ENCODE measurements at places on chromosomes 6 and 20. TPM values are rescaled to one million over a fixed set of nuclear protein-coding genes. Genes with fewer than 3 reads are reported as not detected.

DNA sequence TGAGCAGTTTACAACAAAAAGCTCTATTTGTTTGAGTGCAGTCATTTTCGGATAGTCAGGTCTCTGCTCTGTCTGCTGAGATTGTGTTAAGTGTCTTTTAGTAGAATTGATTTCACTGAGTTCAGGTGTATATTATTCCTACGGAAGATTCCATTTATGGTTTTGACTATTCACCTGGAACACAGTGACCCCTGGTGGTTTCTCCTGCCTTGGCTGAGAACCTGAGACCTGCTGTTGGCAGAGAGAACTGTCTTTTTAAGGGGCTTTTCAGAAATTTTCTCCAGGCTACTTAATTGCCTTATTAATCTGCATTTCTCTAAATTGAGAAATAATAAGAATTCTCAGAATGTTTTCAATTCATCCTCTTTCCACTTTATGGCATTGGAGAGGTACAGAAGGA, 508.0 kb downstream of the TBC1D32 start:
- no peak overlapping the region for H3K27ac ChIP-seq
- H3K36me3 ChIP-seq, result no peaks in the 10 kb centered on the region
- no peaks in the 10 kb centered on the region for H3K4me1 ChIP-seq
- H3K27me3 ChIP-seq, result no peaks in the 10 kb centered on the region
- no peak for DNase-seq

DNA sequence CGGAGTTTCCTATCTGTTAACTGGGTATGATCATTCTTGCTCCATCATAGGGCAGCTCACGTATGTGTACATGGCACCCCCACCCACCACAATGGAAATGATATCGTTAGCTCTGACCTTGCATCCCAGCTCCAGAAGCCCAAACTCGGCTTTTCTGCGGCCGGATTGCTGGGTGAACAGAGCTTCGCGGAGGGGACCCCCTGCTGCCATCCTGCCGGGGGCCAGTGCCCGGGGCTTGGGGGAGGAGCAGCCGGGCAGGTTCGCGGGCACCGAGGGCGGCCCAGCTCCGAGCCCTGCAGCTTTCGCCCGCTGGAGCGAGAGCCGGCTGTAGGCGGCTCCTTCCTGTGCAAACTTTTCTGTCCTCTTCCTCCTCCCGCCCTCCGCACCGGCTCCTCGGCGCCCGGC, 24.9 kb upstream of the FUCA2 start:
- peaks cover 2% of the 10 kb centered on the region for H3K4me1 ChIP-seq
- no peaks in the 10 kb centered on the region for H3K27me3 ChIP-seq
- DNase-seq, result peak; percentile 28
- H3K4me3 ChIP-seq, result peak overlapping the region; percentile 38

GRCh38 chr6:26158581-26159356, 71.5 kb downstream of the HFE start:
- H3K4me3 ChIP-seq, result peak overlapping the region; percentile 69
- H3K4me1 ChIP-seq, result no peaks in the 10 kb centered on the region
- H3K27me3 ChIP-seq, result no peaks in the 10 kb centered on the region

GRCh38 chr6:133208183-133208755, 32.9 kb upstream of the EYA4 start:
- H3K4me1 ChIP-seq, result no peaks in the 10 kb centered on the region
- H3K4me3 ChIP-seq, result no peak overlapping the region
- DNase-seq, result no peak
- no peaks in the 10 kb centered on the region for H3K27me3 ChIP-seq

ZNF391 gene
- total RNA-seq, result 10.1 TPM

All from ovary (tissue), 10 donors.